ENCODE measurements at places on chromosomes 1 and 21.

GRCh38 chr1:222370913-222371675 is 176.8 kb downstream of the HHIPL2 start:
- no peak for DNase-seq

GRCh38 chr1:201610858-201611257 is 71.9 kb downstream of the NAV1 start:
- DNase-seq, result no peak

- DNase-seq, result no peak
Observed at GRCh38 chr1:29202053-29202452, 20.4 kb upstream of the SRSF4 start.

DNA sequence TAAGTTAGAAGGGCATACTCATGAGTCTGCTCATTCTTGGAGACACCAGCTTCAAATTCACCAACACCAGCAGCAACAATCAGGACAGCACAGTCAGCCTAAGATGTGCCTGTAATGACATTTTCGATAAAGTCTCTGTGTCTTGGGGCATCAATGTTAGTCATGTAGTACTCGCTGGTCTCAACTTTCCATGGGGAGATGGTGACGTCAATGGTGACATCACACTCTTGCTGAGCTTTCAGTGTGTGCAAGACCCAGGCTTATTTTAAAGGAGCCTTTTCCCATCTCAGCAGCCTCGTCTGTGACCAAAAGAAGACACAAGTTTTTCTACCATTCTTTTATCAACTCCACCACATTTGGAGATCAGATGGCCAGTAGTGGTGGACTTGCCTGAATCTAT is 75.5 kb downstream of the SERINC2 start:
- no peak for DNase-seq

GRCh38 chr1:113904293-113904673 is 316 bp downstream of the AP4B1 start:
- DNase-seq, result no peak

DNA sequence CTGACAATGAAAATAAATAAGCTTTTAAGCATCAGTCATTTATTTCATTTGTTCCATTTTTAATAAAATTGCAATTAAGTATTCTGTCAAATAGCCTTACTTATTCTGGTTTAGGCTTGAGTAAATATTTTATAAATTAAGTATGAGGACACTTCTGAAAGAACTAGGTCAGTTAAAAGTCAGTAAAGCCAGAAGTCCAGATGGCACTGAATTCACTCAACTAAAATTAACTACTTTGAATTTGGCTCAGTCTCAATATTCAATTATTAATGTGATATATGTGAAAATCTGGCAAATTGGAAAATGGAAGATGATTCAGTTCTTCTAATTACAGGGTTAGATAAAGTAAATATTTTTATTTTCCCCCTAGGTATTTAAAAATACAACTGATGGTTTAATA is 174.2 kb downstream of the BRINP3 start:
- no peak for DNase-seq

GRCh38 chr1:73029571-73029970 is 747.2 kb upstream of the NEGR1 start:
- DNase-seq, result no peak

GRCh38 chr21:41098076-41098475 is 69.9 kb upstream of the BACE2 start:
- DNase-seq, result no peak

DNA sequence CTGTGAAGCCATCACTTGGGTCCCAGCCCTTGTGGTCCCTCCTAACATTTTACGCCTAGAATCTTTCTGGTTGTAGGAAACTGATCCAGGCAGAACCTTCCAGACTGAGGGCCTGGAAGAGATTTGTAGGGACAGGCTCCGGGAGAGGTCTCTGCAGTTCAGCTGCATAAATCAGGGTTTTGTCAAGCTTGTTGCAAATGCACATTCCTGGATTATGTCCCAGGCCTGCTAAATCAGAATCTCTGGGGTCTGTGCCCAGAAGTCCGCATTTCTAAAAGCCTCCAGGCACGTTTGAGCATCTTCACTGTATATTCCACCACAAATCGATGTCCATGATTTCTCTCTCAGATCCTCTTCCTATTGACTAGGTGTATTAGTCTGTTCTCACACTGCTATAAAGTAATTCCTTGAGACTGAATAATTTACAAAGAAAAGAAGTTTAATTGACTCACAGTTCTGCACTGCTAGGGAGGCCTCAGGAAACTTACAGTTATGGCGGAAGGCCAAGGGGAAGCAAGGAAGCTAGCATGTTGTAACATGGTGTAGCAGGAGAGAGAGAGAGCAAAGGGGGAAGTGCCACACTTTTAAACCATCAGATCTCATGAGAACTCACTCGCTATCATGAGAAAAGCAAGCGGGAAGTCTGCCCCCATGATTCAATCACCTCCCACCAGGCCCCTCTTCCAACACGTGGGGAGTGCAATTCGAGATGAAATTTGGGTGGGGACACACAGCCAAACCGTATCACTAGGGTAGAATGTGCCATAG is 1.2 kb upstream of the FHAD1 start:
- DNase-seq, result no peak

- peak; percentile 11 for DNase-seq
Observed at GRCh38 chr1:21936366-21937031, 611 bp downstream of the HSPG2 start.

DNA sequence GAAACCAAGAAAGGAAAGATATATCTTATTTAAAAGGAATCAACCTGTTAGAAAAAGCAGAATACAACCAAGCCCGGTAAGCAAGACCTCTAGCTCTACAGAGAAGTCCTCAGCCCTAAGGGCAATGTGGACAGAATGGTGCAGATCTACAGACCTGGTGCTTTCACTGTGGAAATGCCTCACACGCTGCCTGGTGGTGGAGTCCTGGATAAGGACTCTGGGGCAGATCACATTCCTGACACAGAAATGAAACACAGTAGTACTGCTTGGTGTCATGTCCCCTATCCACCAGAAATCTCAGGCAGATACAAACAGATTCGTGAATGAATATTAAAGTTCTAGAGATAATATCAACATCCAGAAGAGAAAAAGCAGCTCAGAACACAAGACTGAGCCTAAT is 6.8 kb downstream of the CNN3 start:
- no peak for DNase-seq

DNA sequence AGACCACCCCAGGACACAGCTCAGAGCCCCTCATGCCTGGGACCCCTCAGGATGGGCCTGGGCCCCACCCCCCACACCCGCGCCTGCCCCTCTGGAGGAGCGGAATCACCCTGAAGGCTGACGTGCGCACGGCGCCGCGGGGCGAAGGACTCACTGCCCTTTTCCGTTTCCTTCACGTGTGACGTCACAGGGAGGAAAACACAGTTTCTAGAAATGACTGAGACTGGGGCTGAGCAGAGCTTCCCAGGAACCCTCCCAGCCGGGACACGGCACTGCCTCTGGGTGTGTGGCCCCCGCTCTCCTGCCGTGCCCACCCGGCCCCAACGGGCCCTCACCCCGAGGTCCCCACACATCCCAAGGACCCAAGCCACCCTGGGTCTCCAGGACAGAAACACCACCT is 5.4 kb upstream of the TNFRSF4 start:
- DNase-seq, result peak; percentile 71

- DNase-seq, result no peak
Observed at GRCh38 chr1:209416039-209416438, 167.5 kb upstream of the CAMK1G start.

- DNase-seq, result no peak
Observed at GRCh38 chr1:69288416-69288815, 279.3 kb upstream of the LRRC7 start.

DNA sequence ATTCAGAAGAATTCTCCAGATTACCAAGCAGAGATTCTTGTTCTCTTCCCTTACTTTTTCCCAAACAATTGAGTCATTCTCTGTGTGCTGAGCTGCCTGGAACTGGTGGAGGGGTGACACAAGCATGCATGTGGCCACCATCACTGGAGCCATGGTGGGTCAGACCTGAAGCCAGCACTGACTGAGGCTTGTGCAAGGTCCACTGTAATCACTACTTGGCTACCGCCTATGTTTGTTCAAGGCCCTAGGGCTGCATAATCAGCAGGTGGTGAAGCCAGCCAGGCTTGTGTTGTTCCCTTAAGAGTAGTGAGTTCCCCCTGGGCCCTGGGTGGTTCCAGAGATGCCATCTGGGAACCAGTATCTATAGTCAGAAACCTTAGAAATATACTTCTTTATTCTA is 183.8 kb downstream of the DNAH14 start:
- no peak for DNase-seq

- DNase-seq, result no peak
Observed at GRCh38 chr1:33654267-33654834, 181.9 kb downstream of the ZSCAN20 start.

DNA sequence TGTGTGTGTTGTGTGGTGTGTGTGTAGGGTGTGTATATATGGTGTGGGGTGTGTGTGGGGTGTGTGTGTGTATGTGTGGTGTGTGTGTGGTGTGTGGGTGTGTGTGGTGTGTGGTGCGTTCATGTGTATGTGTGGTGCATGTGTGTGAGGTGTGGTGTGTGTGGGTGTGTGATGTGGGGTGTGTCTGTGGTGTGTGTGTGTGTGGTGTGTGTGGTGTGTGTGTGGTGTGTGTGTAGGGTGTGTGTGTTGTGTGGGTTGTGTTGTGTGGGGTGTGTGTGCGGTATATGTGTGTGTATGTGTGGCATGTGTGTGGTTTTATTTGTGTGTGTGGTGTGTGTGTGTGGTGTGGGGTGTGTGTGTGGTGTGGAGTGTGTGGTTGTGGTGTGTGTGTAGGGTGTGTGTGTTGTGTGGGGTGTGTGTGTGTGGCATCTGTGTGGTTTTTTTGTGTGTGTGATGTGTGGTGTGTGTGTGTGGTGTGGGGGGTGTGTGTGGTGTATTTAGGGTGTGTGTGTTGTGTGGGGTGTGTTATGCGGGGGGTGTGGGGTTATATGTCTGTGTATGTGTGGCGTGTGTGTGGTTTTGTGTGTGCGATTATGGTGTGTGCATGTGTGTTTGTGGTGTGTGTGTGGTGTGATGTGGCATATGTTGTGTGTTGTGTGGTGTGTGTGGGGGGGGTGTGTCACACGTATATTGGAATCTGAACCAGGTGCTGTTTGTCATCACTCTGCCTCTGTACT is 17.1 kb upstream of the ZBTB21 start:
- DNase-seq, result no peak

GRCh38 chr1:104266612-104267011 is 516.9 kb downstream of the AMY1C start:
- no peak for DNase-seq

DNA sequence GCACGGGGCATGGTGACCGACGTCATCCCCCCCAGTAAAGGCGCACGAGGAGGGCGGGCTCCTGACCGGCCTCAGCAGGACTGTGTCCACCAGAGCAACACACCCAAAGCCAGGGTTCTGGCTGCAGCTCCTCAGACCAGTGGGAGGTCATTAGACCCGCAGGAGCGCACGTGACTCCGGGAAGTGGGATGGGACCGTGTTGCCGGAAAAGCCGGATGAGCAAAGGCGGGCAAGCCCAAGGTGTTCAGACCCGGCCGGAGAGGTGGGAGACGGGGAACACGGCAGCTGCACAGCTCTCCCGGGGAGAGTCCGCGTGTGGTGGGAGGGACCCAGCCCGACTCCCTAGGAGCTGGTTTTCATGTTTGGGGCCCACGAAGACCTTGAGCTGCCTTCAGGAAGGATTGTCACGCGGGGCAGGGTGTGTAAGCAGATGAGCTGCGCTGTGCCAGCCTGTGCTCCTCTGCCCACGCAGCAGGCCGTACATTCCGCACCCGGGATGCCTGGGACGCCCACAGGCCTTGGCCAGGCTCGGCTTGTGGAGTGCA is 20.6 kb upstream of the TRAPPC10 start:
- DNase-seq, result no peak

DNA sequence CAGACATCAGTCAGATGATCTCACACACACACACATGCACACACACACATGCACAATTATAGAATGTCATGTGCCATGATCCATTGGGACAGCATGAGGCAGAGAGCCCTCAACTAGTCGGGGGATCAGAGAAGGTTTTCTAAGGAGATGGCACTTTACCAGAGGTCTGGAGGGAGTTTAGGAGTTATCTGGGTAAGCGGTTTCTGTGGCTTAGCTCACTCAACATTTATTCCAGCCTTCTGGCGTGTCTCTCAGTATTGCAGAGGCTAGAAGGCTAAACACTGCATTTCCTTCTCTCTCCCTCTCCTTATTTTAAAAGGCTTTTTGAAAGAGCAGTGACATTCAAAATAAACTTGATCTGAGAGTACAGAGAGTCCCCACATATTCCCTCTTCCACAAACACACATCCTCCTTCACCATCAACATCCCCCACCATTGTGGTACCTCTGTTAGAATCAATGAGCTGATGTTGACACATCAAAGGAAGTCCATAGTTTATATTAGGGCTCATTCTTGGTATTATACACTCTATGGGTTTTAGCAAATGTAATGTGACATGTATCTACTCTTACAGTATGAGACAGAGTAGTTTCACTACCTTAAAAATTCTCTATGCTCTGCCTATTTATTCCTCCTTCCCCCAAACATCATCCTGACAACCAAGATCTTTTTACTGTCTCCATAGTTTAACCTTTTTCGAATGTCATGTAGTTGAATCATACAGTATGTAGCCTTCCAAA is 9.0 kb upstream of the PLA2G2A start:
- no peak for DNase-seq

DNA sequence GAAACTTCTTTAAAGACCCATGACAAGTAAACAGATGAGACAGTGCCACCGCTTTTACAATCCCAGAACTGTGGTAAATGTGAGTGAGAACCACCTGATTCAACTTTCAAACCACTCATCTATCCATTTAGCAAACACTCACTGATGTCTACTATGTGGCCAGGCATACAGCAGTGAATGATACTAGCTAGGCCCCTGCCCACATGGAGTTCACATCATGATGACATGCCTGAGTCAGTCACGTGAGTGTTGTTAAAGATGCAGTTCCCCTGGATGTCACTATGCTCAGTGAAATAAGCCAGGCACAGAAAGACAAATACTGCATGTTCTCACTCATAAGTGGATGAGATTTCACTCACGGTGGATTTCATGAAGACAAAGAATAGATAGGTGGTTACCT is 28.4 kb downstream of the STX6 start:
- peak; percentile 21 for DNase-seq

- no peak for DNase-seq
Observed at GRCh38 chr1:223326776-223327175, 37.2 kb downstream of the SUSD4 start.

DNA sequence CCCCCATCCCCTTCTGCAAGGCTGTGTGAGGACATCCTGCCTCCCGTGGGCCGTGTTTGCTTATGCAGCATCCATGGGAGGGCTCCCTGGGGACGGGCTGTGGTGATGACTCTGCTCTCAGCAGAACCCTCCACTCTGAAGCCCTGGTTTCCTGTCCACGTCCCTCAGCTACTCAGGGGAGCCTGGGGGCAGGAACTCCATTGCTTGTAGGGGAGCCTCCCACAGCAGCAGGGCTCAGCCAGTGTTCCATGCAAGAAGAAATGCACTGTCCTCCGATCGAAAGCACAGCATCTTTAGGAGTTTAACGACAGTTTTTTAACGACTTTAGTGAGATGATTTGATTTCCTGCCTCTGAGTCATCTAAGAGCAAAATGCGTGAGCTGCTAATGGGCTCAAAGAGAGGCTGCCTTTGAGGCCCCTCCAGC is 8.3 kb upstream of the KCNAB2 start:
- no peak for DNase-seq

DNA sequence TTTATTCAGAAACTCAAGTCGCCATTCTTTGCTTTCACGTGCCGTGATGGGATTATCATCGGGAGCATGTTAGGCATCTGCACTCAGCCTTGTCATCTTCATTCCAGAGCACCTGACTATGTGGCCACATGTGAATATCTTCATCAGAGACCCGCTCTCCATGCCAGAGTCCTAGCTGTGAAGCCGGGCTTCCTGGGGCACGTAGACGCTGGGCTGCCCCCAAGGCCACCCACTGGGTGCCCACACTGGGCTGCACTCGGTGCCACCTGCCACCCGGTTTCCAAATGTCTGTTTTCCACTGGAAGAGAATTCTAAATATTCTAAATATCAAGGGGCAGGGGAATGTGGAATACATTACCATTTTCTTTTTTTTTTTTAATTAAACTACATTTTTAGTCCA is 43.8 kb downstream of the SLC37A1 start:
- no peak for DNase-seq
